ENCODE measurements at places on chromosomes 5 and 9.

DNA sequence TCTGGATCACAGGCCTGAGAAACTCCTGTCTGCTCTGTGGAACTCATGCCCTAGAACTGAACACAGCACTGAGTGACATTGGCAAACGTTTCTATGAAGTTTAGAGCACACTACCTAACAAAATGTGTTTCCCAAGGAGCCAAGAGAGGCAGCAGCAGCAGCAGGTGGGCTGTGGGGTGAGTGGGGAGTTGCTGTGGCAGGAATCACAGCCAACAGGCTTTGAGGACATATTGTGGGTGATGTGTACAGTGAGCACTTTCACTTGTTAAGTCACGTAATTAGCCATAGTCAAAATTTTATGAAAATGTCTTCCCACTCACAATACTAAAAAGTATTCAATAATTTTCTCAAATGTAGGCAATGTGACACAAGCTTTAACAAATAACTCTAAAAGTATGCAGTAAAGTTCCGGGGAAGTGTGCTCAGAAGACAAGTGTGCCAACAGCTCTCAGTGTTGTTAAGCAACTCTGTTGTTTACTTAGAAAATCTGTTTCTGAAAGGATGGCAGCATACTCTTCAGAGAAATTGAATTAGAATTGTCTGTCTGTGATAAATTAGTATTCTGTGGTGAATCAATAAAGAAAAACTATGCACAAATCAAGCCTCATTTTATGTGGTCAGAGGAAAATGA, 482.1 kb downstream of the SEMA5A start:
- DNase-seq = no peak

- peak; percentile 52 for DNase-seq
Observed at GRCh38 chr5:134874831-134875655, 872 bp downstream of the TXNDC15 start.

DNA sequence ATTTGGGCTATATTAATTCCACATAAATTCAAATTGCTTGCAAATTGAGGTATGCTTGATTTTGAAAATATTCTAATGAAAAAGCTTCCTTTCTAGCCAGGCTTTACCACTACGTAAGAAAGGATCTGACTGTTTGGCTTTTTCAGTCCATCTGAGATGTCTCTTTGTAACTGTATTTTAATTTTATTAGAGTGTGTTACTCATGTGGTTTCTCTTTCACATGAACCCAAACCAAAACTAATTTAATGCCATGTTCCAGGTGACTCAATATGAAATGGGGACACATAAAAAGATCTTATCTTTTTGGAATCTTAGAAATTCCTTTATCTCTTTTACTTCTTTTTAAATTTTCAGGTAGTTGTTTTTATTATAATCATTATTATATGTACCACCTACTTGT, 85.3 kb downstream of the NFIB start:
- DNase-seq = no peak

DNA sequence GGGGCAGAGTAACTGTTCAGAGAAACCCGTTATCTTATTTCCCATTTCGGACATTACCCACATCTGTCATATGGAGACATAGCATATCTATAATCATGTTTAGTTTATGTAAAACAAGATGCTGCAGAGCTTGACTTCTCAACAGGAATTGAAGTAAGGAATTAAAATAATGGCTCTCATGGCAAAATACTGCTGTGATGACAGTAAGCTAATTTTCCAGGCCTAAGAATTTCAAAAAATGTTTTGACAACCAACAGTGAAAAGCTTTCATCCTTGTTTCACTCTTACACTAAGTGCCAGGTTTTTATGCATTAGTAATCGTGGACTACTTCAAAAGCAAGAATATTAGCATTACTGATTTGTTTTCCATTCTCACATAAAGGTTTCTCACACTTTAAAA, 518.2 kb downstream of the PTPRD start:
- DNase-seq = no peak

DNA sequence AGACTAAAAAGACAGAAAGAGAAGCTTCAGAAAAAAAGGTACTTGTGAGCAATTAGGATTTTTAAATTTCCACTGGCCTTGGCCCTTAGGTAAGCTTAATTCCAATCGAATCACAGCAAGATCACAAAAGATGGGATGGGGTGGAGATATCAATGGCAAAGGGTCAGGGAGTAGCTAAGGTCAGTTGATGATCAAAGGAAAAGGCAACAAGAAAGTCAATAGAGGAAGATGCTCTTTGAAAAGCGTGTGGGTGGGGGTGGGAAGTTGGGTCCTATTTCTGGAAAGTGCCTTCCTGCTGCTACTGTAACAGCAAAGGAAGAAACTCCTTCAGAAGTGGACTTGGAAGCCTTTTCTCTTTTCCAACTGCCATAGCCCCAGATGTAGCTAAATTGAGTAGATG, 7.3 kb downstream of the C1QTNF3 start:
- DNase-seq = no peak

DNA sequence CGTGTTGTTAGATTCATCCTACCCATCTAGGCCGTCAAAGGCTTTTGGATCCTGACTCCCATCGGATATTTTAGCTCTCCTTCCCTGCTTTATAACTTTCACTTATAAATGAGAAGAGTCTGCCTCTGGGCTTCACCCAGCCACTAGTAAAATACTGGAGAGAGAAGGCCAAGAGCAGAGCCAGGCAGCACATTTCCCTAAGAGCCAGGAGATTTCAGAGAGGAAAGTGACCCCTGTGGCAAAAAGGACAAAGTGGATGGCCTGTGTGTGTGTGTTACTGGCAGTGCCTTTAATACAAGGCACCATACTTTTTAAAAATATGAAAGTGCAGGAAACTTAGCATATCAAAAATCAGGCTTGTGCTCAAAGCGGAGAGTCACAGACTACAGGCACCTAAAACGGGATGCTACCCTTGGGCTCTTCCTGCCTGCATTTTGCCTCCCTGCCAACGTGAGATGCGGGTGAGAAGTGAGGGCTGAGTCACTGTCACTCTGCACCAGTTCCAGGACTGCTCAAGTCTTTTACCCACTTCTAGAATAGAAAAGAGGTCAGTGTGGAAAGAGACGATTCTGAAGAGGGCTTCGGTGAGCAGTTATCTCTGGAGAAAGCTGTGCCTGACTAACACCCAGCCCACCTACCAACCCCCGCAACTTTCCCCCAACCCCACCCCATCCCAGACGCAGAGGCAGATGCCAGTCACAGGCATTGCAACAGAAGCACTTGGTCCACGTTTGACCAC, 15.9 kb downstream of the NFIL3 start:
- DNase-seq = no peak

GRCh38 chr5:118314931-118315330, 673.4 kb downstream of the DTWD2 start:
- DNase-seq = no peak

GRCh38 chr5:13246053-13246452, 698.4 kb downstream of the DNAH5 start:
- no peak for DNase-seq

GRCh38 chr5:94031631-94032030, 290.2 kb upstream of the POU5F2 start:
- no peak for DNase-seq

Data from activated naive CD4-positive, alpha-beta T cell treated with Interleukin-2 at 50 U/mL for 16 hours (primary cell).